ENCODE measurements at places on chromosomes 3 and 15.

GRCh38 chr15:31252171-31252785 is 74.4 kb upstream of the KLF13 start:
- no peak for DNase-seq

GRCh38 chr3:170420307-170420821 is 1.7 kb downstream of the CLDN11 start:
- no peak for DNase-seq

DNA sequence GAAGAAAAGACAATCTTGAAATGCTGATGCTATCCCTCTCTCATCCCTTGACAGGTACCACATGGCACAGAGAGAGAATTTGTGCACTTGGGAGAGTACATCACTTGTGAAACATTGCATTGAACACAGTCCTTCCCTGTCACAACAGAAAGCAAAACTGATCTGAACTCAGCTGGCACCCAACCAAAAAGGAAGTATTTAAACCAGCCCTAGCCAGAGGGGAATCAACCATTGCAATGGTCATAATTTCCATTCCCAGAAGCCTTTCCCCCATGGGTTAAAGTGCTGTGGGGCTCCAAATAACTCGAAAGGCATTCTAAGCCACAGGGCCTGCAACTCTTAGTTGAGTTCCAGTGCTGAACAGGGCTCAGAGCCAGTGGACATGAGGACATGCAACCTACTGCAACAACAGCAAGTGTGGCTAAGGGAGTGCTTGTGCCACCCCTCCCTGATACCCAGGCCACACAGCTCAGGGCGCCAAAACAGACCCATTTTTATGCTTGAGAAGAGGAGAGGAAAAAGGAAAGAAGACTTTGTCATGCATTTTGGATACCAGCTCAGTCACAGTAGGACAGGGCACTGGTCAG is 530.8 kb upstream of the BCHE start:
- DNase-seq: no peak

- no peak for DNase-seq
Measured at GRCh38 chr15:28959326-28959725, 73.6 kb downstream of the APBA2 start.

DNA sequence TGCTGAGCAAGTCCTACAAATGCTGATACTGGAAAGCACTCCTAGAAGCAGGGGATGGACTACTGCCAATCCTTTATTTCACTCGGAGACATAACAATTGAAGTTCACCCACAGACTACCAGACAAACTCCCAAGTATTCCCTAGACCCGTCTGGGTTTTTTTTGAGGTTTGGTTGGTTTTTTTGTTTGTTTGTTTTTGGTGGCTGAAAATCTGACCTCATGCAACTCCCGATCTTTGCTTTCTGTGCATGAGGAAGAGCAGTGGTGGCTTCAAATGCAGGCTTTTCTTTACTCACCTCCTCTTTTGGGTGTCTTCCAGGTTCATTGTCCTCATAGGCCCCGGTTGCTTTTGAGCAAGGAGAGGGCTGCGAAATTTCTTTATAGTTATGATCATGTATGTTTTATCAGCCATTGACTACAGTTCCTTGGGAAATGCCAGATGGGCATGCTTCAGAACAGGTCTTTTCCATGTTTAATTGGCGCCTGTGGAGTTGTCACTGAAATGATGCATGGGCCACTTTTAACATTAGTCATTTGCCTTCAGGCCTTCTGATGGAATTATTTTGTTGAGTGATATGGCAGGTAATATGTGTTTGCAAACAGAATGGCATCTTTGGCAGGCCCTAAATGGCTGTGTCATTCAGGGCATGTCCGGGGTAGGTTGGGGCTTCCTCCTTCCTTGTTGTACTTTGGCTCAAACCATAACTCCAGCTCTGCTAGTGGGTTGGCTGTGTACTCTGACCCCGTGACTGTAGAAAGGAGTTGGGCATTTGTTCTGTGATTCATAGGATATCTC is 81.3 kb upstream of the ZBED2 start:
- DNase-seq: no peak

GRCh38 chr15:61861962-61862361 is 198.3 kb downstream of the VPS13C start:
- DNase-seq: no peak

DNA sequence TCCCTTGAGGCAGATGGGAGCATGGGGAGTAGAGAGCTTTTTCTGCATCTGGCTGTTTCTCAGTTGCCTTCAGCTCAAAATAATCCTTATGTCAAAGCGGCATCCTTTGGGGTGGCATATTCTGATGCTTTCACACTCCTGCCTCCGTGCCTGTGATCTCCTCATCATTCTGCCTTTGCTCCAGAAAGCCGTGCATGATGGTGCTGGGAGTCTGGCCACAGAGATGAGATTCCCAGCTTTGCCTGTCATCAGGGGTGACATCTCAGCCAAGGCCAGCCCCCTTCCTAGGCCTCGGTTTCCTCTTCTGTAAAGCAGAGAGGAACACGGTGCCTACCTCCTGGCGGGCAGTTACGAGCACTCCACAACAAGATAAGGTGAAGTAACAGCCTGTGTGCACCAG is 96.3 kb upstream of the ALDH1A3 start:
- DNase-seq: no peak

- DNase-seq: peak; percentile 47
Measured at GRCh38 chr3:71725271-71725991, at the start of gene EIF4E3. TSS of gene EIF4E3 (minus strand) at chr3:71725402. CDS start at chr3:71725367, 35 bp downstream.

GRCh38 chr15:89364741-89365450 is 30.3 kb upstream of the POLG start:
- DNase-seq: no peak

DNA sequence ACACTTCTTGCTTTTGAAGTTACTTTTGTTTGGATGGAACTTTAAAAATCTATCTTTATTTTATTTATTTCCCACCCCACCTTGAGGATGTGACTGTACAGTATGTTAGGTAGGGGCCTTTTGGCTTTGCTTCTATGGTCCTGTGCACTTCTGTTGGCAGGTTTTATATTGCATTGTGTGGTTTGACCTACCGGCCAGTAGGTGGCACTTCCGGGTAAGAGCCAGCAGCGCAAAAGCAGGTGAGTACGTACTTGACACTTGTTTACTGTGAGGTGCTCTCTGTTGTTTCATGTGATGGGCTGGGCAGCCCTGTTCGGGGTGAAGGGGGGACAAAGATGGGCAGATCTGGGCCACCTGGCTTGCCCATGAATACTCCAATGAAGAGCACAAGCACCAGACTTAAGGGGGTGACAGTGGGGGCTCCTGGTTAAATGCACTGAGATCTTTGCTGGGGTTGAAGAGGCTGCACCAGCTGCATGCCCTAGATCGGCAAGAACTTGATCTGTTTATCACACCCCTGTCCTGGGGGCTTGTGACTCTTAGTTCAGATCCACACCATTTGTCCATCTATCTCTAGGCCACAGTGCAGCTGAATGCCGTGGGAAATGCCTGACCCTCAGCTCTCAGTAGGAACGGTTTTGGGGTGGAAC is 131.6 kb downstream of the NLGN1 start:
- DNase-seq: no peak

GRCh38 chr3:61771976-61772375 is 210.6 kb downstream of the PTPRG start:
- DNase-seq: no peak

Data from GM12891 (cell line).